ENCODE measurements at places on chromosomes 6 and 20.

- no peak for DNase-seq
Measured at GRCh38 chr6:166001359-166001758, 166.3 kb downstream of the TBXT start.

- DNase-seq, result no peak
Measured at GRCh38 chr6:136767570-136768309, 24.5 kb downstream of the MAP3K5 start.

- DNase-seq, result no peak
Measured at GRCh38 chr20:7712661-7713060, 227.6 kb downstream of the HAO1 start.

DNA sequence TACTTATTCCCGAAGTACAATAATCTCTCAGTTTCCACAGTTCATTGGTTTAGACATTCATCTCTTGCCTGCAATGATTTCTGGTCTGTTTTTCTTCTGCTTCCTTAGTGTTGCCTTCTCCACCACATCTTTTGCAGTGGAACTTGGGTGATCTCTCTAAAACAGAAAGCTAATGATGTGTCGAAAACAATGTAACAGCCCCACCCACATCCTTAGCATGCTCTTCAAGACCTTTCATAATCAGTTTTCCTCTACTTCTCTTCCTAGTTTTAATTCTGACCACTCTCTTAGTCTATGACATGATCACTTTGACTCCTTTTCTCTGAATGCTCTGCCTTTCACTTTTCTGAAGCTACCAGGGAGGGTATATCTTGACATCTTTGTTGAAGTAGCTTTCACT, 1007.9 kb upstream of the CITED2 start:
- DNase-seq, result no peak

DNA sequence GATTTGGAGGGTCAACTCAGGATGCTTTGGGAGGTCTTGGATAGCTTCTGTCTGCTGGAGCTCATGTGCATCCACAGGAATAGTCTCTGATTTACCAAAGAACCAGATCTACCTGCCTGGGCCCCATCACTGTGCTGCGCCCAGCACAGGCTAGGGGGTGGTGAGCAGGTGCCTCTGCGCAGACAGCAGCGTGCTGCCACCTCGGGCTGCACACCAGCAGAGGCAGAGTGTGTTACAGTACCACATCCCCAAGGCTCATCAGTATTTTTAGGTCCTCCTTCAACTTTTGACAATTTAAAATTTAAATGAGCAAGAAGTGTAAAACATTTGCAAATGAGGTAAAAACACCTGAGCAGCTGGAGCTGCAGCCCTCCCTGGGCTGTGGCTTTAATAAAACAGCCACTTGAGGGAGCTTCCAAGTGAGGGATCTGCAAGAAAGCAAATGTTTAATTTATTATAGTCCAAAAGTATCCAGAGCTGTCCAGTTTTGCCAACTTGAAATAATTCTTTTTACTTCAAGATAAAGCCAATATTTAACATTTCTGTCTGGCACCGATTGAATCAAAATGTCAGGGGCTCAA, 324.9 kb downstream of the ZFAND3 start:
- no peak for DNase-seq

GRCh38 chr6:36099869-36100483, 30.3 kb upstream of the MAPK13 start:
- no peak for DNase-seq

DNA sequence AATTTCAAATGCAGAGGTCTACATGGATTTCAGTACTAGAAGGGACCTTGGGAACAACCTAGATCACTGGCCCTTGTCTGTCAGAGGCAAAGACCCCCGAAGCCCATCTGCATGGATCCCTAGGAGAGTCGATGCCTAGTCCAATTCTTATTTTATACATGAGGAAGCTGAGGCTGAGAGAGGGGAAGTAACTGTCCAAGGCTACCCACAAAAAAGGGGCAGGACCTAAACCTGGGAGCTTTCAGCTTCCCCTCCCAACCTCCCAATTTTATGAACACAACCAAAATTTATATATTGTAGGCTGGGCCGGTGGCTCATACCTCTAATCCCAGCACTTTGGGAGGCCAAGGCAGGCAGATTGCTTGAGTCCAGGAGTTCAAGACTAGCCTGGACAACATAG, 73.2 kb downstream of the TRERF1 start:
- no peak for DNase-seq

Measured in cerebellar nuclear complex (tissue), 1 donor.